ENCODE measurements at places on chromosomes 1 and 21.

DNA sequence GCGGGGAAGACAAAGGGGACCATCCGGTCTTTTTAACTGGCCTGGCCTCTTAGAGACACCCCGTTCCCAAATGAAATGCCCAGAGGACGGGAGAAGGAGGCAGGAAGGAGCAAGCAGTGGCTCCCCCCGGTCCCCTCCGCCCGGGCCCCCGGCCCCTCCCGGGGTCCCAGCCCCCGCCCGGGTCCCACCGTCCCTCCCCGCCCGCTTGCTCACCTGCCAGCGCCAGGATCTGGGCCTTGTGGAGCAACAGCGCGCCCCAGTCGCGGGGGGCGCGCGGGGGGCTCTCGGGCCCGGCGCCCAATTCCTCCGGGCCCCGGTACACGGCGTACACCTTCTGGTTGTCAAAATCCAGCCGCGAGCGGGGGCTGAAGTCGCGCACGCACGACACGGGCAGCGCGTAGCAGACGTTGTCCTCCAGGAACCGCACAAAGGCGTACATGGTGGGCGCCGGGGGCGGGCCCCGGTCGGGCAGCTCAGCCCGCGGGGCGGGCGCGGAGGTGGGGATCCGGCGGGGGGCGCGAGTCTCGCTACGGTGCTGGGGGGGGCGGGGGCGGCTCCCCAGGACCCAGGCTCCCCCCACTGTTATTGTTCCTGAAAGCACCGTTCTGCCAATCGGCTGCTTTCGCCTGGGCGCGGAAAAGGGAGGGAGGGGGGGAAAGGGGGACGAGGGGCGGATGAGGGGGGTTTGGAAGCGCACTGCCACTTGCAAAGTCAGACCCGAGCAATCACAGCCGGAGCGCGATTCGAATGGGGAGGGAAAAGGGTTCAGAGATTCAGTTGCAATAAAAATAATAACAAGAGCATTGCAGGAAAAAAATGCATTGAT, at the start of gene BEND5:
Gene BEND5 (minus strand): TSS at position 499 of the 826 bp plus-strand sequence. CDS start 60 bp downstream, at position 439.
- peak; percentile 89 for DNase-seq

DNA sequence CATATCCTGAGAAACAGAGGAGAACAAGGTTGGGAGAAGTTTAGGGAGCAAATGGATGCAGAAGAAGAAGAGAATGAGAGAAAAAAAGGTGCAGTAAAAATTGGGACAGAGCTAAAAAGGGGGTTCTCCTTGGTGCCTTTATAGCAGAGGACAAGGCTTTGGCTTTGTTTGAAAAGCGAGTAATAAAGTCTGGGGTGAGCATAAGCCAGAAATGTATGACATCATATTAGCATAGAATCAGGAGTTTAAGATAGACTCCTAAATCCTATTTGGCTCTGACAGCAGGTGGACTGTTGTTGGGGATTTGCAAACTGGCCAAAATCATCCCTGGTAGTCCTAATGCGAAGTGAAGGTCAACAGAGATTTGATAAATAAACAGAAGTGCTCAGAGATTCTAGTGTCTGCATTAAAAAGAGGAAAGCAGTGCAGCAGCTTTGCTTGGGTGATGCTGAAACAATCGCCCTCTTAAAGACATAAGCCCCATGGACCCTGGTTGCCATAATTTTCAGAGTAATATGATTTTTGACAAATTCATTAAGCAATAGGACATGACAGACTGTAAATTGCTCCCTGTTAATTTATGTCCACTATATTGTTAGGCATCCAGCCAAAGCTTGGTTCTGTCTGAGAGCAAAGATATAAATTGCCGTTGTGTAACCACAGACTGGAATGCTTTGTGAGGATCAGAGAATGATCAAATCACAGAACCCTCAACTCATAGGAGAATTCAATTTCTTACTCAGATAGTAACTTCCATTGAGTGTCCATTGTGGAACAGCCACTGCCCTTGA, 385.0 kb upstream of the NFIA start:
- DNase-seq = no peak

DNA sequence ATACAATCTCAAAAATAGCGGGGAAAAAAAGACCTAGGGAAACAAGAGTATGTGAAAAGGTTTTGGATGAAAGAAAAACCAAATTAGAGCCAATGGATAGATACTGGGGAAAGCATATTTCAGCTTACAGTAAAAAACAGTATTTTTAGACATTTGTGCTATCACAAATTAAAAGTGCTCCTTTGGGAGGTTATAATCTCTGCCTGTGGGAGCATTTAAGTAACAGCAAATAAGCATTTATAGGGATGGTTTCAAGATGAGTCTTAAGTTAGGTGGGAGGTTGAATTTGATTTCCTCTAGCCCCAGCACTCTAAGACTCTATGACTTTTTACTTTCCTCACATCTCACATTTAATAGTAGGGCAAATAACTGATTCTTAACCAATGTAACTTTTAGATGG, 79.6 kb upstream of the SLFNL1 start:
- DNase-seq = no peak

DNA sequence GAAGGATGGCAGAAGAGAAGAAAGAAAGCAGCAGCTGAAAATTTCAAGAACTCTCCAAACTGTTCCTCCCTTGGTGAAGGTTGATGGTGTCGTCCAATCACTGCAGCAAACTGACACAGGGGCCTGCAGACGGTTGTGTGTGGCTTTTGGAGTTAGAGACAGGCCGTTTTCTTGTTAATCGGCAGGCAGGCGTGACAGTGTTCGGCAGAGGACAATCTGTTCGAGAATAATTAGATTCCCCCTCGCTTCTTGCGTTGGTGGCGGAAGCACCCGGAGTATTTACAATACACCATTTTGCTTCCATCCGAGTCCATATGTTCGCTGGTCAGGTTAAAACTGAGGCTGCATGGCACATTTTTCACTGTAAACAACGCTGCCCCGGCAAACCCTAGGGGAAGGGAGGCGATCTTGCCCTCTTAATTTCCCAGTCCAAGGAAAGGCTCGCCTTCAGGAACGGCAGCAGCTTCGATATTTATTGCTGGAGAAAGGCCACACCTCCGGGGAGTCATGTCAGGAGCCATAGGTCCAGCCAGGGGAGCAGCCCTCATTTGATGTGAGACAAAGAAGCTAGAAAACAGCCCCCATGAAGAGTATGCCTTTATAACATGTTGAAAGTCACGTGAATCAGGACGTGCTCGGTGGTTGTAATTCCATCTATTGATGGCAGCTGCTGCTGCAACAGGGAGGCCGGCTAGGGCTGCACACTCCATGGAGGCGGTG, 360.1 kb downstream of the SMYD3 start:
- no peak for DNase-seq

GRCh38 chr1:27572019-27572678, 31.8 kb downstream of the AHDC1 start:
- DNase-seq = no peak
